ENCODE measurements at places on chromosomes 3 and 15. TPM values are rescaled to one million over a fixed set of nuclear protein-coding genes. Genes with fewer than 3 reads are reported as not detected.

SCAANT1 gene
- not detected for total RNA-seq

SPTBN5 gene
- 0.20 TPM for total RNA-seq

SLC38A3 gene
- not detected for total RNA-seq

ACSBG1 gene
- total RNA-seq = not detected

C3orf85 gene
- not detected for total RNA-seq
